ENCODE measurements at places on chromosomes 2 and 18.

GRCh38 chr2:55490554-55490953, 29.0 kb upstream of the CFAP36 start:
- no peak for DNase-seq

GRCh38 chr18:55245211-55245614, 286.0 kb upstream of the CCDC68 start:
- no peak for DNase-seq

GRCh38 chr2:158202161-158202815, 100.6 kb downstream of the UPP2 start:
- no peak for DNase-seq

DNA sequence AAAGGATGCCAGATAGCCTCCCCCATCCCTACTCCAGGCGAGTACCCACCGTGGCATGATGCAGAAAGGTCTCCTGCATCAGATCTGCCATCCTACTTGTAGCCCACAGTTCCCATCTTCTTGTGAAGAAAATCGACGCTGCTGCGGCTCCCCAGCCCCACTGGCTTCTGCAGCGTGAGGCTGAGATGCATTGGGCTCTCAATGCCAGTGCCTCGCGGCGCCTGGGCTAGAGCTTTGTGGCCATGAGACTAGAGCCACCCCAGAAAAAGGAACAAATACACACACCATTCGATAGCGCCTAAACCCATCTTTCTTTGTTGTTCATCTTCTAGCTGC, 2.8 kb downstream of the NOL4 start:
- no peak for DNase-seq

DNA sequence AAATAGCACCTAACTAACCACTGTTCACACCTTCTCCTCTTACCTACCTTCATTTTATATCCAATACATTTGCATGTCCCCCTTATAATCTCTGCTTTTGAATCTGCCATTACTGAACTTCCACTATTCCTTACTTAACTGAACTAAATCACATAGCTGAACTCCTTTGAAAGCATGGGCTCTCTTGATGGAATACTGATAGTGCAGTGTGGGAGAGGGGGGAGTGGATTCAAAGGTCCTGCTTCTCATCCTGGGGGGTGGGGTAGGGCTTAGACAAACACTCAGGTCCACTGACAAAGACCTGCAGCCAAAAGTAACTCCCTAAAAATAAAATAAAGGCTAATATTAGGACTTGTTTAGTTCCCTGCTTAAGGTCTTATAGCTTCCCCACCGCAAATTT, 8.6 kb downstream of the MCEE start:
- DNase-seq = no peak

GRCh38 chr2:24432121-24432520, 58.9 kb upstream of the NCOA1 start:
- DNase-seq = no peak

- no peak for DNase-seq
Measured at GRCh38 chr18:34281290-34281689, 56.6 kb upstream of the NOL4 start.

DNA sequence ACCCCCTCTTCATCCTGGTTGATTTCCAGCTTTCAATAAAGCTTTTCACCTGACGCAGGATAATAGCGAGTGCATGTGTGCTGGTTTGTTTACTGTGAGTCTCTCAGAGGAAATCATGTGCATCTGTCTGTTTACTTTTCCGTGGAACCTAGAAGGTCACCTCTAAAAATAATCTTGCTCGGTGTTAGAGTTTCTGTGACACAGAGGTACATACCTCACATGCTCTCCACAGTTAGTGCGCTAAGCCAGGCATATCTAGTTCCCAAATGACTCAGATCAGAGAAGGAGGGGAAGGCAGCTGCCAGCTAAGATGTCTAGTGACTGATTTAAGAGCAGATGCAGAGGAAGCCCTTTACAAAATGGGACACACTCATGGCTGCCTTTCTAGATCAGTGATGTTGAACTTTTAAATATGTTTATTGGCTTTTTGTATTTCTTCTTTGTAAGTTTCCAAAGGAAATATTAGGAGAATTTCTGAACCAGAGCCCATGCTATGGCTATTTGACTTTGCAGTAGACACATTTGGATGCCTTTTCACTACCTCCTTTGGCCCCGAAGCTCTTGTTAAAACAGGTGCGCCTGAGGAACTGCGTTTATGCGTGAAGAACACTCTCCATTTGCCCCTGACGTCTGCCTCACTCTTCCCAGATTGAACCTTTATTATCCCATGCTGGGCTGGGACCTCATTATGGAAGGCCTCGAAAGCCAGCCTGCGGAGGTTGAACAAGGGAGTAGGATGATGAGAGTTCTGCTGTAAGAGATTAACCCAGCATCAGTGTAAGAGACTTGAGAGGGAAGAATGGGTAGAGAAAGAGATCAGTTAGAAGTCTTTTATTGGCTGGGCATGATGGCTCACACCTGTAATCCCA, 145.6 kb downstream of the FAM161A start:
- no peak for DNase-seq

DNA sequence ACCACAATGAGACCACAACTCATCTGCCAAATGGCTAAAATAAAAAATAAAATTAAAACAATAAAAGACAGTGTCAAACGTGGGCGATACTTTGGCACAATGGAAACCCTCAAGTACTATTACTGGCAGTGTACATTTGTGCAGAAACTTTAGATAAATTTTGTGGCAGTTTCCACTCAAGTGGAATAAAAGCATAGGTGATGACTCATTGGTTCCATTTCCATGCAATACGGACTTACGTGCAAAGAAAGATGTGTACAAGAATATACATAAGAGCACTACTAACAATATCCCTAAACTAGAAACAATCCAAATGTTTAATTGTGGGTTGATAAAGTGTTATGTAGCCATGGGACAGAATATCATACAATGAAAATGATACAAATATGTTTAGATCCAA, 259.0 kb upstream of the HNMT start:
- no peak for DNase-seq

DNA sequence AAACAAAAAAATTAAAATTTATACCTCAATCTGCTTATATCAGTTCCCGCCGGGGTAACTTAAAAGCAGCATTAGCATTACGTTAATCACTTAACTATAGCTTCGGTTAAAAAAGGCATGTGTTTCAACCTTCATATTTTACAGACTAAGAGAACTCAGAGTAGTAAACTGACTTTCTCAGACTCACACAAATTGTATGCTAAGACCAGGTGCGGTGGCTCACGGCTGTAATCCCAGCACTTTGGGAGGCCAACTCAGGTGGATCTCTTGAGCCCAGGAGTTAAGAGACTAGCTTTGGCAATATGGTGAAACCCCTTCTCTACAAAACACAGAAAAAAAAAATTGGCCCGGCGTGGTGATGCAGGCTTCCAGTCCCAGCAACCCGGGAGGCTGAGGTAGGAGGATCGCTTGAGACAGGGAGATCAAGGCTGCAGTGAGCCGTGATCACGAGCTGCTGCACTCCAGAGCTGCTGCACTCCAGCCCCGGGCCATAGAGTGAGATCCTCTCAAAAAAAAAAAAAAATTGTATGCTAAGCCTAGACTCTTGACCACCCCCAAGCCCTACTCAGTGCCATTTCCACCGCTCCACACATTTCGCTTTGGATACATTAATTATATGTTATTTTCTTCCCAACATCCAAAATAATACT, 2.4 kb downstream of the HNRNPLL start:
- no peak for DNase-seq

- DNase-seq = no peak
Measured at GRCh38 chr2:239575931-239576445, 175.2 kb upstream of the HDAC4 start.

DNA sequence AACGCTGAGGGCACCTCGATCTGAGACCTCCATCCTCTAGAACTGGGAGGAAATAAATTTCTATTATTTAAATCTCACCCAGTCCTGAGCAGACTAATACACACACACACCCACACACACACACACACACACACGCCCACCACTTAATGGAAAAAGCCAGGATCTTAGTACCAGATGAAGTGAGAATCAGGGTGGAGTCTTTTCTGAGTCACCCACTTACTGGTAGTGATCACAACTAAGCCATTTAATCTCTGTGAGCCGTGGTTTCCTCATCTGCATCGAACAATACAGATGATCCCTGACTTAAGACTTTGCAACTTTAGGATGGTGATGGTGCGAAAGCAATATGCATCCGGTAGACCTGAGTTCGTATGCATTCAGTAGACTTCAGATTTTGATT, 18.6 kb downstream of the THNSL2 start:
- DNase-seq = no peak

GRCh38 chr18:35267161-35267651, 22.8 kb downstream of the ZSCAN30 start:
- DNase-seq = peak; percentile 61

DNA sequence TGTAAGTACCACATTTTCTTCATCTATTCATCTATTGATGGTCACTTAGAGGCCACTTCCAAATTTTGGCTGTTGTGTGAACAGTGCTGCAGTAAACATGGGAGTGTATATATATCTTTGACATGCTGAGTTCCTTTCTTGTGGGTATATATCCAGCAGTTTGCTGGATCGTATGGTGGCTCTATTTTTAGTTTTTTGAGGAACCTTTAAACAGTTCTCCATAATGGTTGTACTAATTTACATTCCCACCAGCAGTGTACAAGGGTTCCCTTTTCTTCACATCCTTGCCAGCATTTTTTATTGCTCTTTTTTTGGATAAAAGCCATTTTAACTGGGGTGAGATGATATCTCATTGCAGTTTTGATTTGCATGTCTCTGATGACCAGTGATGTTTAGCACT, 7.3 kb upstream of the ATP5MC3 start:
- DNase-seq = no peak

DNA sequence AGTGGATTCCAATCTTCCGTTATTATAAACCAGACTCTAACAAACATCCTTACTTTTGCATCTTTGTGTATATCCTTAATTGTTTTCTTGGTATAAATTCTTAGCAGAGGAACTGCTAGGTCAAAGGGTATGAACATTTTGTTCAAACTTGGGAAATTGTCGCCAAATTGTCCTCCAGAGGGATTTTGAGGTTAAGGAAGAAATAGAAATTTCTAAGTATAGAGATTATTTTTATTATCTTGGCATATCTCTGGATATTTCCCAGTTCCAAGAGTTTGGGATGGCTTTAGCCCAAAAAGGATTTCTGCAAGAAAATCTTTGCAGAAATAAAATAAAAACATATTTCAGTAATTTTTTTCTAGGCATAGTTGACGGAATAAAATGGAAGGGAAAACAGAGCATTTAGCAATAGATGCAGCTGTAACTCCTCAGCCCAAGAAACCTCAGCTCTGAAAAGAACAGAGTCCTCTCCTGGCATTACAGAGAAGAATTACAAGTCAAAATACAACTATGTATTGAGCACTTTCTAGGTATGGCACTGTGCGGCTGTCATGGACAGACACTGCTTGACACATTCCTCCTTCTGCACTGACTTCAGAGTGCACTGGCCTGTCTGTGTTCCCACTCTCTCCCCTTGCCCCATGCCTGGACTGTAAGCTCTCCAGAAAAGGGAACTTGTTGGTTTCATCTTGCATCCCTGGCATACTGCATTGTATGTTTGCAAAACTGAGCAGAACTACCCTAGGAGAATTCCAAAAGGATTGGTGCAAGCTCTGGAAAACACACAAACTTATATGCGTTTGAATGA, 117.3 kb upstream of the STON1 start:
- no peak for DNase-seq

DNA sequence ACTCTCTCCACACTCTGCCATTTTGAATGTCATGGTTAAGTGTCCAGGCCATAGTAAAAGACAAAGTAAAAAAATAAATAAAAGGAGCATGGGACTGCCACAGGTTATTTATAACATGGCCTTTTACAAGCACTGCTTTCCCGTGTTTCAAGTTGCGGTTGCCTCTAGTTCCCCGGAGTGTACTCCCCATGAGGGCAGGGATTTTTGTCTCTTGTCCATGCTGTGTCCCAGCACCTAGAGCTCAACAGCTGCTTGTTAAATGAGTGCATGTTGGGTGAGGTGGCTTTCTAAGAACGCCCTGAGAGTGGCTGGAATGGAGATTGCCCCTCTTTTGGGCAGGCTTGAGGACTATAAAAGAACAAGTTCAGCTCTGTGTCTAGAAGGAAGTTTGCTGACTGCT, 8.4 kb downstream of the CAVIN2 start:
- DNase-seq = no peak

- DNase-seq = no peak
Measured at GRCh38 chr2:3294069-3294468, 83.5 kb downstream of the EIPR1 start.
